ENCODE measurements at places on chromosomes 12 and 14.

DNA sequence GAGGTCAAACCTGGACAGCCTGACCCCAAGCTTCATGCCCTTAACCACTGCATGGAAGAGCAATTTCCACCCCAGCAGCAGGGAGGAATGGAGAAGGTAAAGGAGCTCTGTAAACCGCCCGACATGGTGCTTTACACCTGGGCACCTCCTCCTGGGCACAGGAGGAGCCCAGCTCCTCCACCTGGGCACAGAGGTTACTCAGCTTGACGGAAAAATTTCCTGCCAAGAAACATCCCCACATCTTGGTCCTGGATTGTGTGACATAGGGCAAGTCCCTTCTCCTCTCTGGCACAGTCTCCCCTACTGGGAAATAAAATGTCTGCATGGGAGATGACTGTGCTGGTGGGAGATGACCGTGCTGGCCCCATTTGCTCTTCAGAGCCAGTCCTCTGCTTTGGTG lies 40.8 kb downstream of the TTC7B start:
- DNase-seq = no peak

DNA sequence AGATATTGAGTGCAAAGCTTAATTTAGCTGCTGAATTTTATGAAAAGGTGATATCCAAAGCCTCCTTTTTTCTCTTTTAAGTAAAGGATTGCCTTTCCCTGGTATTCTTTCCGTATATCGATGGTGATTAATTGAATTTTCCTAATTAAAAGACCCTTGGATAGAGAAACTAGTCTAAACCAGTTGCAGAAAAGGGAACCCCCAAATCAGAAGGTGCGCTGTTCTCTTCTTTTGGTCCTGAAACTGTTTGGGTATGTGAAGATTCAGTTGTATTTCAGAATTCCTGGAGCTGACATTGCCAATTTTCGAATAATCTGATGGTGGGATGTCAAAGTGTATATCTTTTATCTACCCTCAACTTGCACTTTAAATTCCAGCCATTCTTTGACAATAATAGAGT lies 1.9 kb downstream of the GPHN start:
- DNase-seq = no peak

DNA sequence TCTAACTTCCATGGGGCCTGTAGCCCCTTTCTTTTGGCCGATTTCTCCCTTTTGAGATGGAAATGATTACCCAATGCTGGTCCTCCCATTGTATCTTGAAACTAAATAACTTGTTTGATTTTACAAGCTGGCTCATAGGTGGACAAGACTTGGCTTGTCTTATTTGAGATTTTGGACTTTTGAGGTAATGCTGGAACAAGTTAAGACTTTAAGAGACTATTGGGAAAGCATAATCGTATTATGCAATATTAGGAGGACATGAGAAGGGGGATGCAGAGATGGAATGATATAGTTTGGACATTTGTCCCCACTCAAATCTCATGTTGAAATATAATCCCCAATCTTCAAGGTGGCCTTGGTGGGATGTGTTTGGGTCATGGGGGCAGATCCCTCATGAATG lies 49.2 kb upstream of the LYZ start:
- no peak for DNase-seq

- no peak for DNase-seq
Observed at GRCh38 chr12:70721216-70721615, 84.0 kb upstream of the PTPRB start.

GRCh38 chr12:77537663-77538062 lies 293.0 kb upstream of the NAV3 start:
- no peak for DNase-seq

GRCh38 chr14:100573002-100573756 lies 14.0 kb downstream of the BEGAIN start:
- DNase-seq = no peak

- no peak for DNase-seq
Observed at GRCh38 chr12:69094606-69095216, 144.7 kb upstream of the CPSF6 start.

DNA sequence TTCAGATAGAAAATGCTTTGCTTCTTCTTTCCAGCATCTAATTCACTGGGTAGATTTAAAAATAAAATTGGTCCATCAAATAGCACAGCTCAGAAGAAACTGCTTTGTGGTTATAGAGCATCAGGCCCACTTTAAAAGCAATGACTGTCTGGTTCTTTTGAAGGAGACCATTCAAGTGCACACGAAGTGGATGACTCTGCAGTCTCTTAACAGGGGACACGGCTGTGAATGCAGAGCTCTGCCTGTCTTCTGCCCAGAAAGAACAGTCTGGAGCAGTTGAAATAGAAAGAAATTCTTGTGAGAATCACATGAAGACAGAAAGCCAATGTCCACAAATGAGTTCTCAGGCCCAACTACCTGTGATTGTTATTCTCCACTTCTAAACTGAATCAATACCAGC lies 138.7 kb upstream of the PLEKHA5 start:
- DNase-seq = no peak

DNA sequence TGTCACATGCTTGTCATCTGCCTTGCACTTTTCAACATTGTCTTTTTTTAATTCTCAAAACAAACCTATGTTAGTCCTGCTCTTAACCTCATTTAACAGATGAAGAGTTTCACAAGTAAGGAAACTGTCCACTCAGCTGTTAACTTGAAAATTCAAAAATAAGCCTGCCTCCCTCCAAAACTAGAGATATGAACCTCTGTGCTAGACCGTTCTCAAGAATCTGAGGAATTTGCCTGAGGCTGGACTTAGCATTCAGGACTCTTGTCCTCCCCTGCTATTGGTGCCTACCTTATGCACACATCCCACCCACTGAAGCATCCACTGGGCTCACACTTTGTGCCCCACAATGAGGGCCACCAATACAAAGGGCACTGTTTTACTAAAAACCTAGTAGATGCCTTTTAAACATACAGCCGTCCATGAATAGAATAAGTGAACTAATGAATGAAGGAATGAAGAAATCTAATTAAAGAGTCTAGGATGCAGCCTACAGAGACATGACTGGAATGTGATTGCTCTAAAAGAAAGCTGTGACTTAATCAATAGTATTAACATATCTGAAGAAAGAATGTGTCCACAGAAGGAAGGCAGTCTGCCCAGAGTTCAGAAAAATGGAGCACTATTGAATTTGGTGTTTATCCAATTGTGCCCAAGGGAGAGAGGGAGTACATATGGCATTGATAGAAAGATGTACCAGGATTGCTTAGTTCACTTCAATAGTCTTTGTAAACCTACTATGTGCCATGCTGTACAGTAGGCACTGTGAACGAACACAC lies 238.5 kb downstream of the SPTSSA start:
- DNase-seq = no peak

Data from stomach (tissue), 19 donors.